ENCODE measurements at places on chromosomes 5 and 9.

GRCh38 chr5:130708754-130709153 is 456.3 kb downstream of the HINT1 start:
- DNase-seq: no peak

GRCh38 chr9:124017929-124018729 is 6.6 kb downstream of the LHX2 start:
- DNase-seq: no peak

DNA sequence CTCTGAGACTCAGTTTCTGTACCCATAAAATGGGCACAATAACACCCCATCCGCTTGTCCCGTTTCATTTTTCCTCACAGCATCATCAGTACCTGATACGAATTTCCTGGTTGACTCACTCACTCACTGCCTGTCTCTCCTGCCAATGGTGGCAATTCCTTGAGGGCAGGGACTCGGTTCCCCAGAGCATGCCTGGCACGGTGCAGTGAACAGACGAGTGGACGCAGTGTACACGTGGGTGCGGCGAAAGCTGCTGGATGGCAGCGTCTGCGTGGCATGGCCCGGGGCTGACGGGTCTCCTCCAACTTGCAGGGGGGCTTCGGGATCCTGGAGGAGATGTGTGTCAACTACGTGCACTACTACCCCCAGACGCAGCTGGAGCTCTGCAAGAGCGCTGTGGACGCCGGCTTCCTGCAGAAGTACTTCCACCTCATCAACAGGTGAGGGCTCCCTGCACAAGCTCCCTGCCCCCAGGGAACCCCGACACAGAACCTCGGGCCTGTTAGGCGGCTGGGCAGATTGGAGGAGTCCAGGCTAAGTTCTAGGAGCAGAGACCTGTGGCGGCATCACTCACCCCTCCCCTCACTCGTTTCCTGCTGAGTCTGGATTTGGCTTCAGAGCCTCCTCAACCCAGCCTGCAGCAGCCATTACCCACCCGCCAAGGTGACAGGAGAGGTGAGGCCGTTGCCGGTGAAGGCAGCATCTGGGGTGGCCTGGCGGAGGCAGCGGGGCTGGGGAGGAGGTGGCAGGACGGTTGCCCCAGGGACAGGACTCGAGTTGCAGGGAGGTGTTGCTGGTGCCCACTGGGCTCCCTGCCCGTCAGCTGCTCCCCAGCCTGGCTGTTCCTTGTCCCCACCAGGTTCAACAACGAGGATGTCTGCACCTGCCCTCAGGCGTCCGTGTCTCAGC is 20.3 kb downstream of the DBH start:
- peak; percentile 86 for DNase-seq

DNA sequence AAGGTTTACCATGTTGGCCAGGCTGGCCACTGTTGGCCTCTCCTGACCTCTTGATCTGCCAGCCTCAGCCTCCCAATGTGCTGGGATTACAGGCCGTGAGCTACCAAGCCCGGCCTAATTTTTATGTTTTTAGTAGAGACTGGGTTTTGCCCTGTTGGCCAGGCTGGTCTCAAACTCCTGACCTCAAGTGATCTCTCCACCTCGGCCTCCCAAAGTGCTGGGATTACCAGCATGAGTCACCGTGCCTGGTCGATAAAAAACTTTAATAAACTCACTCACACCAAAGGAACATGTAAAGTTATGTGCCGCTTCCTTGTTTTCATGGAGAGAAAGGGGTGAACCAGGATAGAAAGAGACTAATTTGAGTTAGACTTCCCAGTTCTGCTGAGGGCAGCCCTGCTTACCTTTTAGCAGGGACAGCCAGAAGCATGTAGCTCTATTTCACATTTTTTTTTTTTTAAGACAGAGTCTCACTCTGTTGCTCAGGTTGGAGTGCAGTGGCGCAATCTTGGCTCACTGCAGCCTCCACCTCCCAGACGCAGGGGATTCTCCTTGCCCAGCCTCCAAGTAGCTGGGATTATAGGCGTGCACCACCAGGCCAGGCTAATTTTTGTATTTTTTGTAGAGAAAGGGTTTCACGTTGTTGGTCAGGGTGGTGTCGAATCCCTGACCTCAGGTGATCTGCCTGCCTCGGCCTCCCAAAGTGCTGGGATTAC is 11.4 kb upstream of the HAUS6 start:
- DNase-seq: no peak

GRCh38 chr9:82363682-82364081 is 375.1 kb downstream of the SPATA31D1 start:
- no peak for DNase-seq

DNA sequence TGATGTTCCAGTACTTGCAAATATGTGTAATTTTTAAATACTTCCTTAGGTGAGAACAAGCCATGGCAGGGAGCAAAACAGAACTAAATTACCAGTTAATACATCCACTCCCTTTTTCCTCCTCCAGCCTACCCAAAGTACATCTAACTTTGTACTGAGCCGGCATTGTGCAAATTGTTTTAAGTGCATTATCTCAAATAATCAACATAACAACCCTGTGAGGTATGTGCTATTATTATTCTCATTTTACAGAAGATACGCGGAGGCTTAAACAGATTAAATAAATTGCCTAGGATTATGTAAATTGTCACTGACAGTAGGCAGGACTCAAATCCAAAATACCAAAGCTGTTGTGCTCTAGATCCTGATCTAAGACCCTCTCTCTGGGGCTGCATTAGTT is 55.5 kb upstream of the KLF4 start:
- DNase-seq: no peak

- DNase-seq: no peak
Measured at GRCh38 chr9:6829027-6829426, 71.3 kb downstream of the KDM4C start.

GRCh38 chr5:125826214-125826613 is 597.0 kb upstream of the GRAMD2B start:
- no peak for DNase-seq

Data from thyroid gland (tissue), 4 donors.